CD4-positive, alpha-beta T cell treated with Interleukin-4 for 1 hour (primary cell): ENCODE measurements at places on chromosomes 1 and 21.

DNA sequence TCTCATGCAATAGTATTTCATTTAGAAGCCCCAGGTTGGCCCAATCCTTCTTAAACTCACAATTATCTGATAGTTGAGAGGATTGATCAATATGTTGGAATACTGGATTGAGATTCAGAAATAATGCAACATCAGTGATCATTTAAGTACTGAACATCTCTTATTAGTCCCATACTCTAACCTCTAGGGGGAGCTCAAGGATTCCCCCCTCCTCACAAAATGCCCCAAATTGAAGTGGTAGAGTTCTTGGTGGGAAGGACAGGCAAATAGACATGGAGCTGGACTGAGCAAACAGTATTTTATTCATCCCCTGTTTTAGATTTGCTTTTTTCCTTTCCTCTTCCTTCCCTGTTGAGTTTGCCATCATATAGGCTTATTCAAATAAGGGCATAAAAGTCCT lies 62.8 kb downstream of the NGF start:
- DNase-seq: no peak

DNA sequence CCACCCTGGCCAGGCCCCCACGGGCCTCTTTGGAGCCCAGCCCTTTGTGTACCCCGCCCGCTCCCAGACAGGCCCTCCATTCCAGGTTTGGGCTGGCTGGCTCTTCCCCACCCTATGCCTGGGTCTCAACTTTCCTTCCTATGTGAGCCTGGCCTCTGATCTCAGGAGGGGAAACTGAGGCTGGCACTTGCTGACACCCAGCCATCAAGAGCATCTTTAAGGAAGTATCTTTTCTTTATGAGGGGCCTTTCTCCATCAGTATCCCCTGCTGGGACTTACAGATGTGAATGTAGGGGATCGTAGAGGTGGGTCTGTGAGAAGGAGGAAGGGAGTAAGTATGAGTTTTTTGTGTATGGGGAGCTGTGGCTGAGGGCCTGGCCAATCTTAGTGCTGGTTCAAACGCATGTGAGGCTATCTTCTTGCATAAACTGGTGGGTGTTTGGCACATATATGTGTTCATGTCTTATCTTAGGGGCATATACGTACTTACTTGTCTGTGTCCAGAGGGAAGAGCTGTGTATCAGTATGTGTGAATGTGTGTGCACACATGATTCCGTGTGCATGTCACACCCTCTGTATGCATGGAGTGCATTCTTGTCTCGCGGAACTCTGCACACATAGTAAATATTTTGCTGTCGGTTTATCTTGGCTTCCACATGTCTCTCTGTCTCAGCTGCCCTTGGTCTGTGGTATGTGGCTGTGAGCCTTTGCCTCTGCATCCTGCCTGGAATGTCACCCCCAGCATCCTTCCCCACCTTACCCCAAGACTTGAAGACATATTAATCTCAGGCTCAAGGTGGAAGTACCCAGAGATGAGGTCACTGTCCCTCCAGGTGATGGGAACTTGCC lies 5.4 kb downstream of the NECTIN4 start:
- no peak for DNase-seq

GRCh38 chr1:202255343-202255742 lies 61.7 kb downstream of the LGR6 start:
- DNase-seq: no peak

- no peak for DNase-seq
Observed at GRCh38 chr1:220300442-220301121, 28.3 kb upstream of the RAB3GAP2 start.

DNA sequence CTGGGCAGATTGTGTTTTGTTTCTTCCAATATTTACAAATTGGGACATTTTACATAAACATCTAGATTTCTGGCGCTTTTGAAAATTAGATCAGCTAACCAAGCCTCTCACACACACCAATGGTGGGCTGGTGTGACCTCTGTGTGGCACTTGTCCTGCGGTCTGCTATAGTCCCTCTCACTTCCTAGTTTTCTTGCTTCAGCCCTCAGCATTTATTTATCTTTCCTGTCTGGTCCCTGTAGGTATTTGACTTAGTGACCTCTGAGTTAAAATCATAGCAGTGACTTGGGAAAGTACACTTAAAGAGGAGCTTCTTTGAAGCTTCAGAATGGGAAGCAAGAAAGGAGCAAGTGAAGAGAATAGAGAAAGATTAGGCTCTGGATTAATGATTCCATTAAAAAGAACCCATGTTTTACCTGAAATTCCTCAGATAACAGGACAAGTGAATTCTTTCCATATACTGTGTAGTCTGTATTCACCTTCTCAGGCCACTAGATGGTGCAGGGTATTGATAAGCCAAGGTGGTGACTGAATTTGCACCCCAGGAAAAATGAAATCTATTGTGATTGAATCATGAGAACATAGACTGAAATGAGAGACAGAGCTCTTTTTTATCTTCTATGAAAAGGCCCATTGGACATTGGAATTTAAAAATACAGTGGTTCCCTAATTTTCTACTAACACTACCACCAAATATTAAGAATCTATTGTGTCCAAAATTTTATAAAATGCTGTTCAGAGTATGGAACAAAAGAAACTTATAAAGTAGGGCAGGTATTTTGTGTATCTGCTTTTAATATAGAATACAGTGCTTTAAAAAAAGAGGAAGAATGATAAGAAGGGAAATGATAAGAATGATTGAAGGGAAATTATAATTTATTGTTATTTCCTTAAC lies 7.1 kb upstream of the DIPK1A start:
- no peak for DNase-seq
